ENCODE measurements at places on chromosomes 12 and 14.

GRCh38 chr12:53735-54730 lies 12.5 kb upstream of the IQSEC3 start:
- no peak for DNase-seq

- no peak for DNase-seq
Observed at GRCh38 chr14:78927261-78927660, 757.1 kb downstream of the NRXN3 start.

DNA sequence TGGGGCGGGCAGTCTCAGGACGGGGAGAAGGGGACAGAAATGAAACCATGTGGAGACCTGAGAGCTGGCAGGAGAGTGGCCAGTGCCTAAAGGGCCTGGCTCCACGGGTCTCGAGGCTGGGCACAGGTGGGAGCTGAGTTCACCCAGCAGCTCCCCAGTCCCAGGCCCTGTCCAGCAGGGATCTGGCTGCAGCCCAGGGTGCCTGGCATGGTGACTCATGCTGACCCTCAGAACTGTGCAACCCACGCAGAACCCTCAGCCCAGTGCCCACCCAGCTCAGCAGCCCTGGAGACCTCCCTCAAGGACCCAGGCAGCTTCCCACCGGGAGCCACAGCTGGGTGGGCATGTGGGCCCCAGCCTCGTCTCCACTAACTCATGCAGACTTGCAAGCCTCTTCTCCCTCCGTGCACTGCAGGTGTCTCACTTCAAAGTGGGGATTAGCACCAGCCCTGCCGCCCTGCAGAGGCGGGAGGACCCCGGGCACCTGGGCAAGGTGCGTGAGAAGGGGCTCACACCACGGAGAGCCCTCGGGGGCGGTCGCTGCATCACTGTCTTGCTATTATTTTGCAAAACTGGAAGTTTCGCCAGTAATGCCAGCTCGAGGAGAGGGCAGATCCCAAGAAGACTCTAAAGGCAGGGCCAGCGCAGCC lies 46.3 kb downstream of the CCNK start:
- DNase-seq: no peak

DNA sequence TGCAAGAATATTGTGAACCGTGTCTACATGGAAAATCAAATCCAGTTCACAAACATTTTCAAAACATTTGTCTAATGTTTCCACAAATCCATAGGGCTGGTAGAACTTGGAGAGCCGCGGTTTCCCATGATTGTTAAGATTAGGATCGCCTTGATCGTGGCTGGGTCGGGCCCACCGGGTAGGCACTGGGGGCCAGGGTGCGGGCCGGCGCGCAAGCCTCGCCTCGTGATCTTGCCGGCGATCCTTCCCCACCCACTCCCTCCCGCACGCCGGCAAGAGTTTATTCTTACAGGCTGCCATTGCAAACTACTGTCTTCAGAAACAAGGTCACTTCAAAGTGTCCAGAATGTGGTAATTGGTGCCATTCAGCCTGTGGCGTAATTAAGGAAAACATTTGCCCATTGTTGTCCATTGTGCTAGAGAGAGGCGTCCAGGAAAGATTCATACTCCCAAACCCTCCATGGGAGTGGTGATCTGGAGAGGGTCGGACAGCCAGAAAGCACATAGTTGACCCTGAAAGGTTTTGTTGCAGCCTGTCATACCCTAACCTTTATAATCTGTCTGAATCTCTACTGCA lies 95.5 kb downstream of the BORCS5 start:
- no peak for DNase-seq

DNA sequence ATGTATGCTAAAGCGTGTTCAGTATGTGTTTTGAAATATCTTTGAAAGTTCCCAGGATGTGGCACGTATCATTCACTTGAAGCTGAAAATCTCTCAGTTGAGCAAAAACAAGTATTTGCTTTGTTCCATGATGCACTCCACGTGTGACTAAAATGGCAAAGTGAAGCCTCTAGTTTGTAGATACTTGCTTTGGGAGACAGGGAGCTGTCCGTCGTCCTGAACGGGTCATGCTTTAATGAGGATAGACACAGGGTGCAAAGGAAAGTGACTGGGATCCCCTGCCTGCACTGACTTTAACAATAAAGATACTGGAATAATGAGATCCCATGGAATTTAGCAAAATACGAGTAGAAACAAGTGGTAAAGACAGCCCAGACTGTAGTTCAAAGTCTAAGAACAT lies 991.4 kb downstream of the NRXN3 start:
- peak; percentile 20 for DNase-seq

DNA sequence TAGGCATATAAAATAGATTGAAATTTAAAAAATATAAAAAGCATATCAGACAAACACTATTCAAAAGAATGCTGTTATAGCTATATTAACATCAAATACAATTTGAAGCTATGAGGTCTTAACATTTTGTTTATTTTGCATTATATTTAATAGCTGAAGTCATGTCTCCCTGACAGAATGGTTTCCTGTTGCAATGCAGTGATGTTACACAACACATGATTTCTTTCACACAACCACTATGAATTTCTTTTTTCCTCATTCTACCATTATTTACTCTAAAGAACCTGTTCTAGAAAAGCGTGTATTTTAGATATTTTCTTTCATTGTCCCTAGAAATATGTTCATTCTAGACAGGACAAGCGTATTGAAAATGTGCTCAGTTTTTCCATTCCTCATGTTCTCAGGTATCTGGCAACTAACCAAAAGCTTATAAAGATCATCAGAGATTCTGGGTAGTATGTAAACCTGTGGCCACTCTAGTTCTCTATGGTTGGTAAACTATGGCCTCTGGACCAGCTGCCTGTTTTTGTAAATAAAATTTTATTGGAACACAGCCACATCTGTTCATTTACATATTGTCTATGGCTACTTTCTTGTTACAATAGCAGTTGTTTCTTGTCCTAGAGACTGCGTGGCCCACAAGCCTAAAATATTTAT lies 183.8 kb downstream of the FOXA1 start:
- DNase-seq: no peak

DNA sequence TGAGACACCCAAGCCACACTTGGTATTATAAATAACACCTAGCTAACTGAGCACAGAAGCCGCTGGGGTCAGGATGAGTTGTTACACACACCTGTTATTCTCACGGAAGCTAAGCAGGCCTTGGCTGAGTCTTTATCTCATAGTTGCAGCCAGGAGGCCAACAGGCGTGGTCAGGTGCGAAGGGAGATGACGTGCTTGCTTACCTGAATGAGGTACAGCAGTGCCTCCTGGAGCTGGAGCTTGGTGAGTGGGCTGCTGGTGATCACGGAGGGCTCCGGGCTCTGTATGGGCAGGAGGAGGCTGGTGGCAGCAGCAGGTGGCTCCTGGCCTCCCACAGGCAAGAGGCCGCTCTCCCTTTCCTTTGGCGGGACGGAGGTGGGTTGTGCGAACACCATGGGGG lies 30.4 kb upstream of the CACNA2D4 start:
- DNase-seq: no peak

- no peak for DNase-seq
Observed at GRCh38 chr12:69354556-69355187, 4.9 kb upstream of the YEATS4 start.

- DNase-seq: no peak
Observed at GRCh38 chr12:104568935-104569334, 112.2 kb downstream of the CHST11 start.

GRCh38 chr14:72573725-72574417 lies 320.0 kb downstream of the DPF3 start:
- no peak for DNase-seq

GRCh38 chr12:105072888-105073488 lies 11.3 kb downstream of the ALDH1L2 start:
- no peak for DNase-seq

DNA sequence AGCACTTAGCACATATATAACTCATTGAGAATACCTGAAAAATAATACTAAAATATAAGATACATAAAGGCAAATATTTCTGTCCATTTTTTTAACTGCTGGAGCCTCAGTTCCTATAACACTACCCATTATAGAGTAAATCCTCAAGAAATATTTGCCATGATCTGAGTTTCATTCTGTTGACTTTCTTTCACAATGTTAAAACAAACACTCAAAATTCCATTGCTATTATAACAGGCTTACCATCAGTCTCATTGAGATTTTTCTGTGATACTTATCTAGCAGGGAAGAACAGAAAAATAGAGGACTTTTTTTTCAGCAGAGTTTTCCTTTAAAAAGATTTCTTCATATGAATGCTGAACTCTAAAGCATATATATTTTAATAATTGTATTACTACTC lies 24.5 kb downstream of the LMO3 start:
- no peak for DNase-seq

GRCh38 chr12:67382241-67382871 lies 113.2 kb downstream of the CAND1 start:
- DNase-seq: no peak

GRCh38 chr12:90327793-90328743 lies 619.4 kb upstream of the ATP2B1 start:
- DNase-seq: no peak

DNA sequence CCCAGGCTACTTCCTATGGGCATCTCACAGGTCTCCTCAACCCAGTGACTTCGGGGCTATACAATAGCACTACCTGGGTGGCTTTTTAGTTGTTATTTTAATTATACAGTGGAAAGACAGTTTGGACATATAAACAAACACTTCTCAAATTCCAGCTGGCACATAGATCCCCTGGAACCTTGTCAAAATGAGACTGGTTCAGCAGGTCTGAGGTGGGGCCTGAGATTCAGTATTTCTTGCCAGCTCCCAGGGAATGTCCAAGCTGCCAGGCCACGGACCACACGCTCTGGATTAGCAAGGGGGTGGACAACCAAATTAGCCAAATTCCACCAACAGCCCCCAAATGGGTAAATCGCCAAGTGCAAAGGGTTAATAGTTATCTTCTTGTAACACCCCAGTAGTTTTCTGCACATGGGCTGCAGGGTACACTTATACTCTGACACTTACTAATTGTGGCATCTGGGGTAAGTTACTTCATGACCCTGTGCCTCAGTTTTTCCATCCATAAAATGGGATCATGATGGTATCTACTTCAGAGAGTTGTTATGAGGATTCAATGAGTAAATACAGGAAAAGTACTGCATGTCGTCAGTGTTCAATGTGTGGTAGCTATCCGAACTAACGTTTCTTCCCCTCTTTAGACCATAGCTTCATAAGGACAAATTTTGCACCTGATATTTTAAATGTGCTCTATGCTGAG lies 789.4 kb upstream of the TBX3 start:
- no peak for DNase-seq

GRCh38 chr14:70096866-70097265 lies 91.9 kb downstream of the SLC8A3 start:
- DNase-seq: no peak

DNA sequence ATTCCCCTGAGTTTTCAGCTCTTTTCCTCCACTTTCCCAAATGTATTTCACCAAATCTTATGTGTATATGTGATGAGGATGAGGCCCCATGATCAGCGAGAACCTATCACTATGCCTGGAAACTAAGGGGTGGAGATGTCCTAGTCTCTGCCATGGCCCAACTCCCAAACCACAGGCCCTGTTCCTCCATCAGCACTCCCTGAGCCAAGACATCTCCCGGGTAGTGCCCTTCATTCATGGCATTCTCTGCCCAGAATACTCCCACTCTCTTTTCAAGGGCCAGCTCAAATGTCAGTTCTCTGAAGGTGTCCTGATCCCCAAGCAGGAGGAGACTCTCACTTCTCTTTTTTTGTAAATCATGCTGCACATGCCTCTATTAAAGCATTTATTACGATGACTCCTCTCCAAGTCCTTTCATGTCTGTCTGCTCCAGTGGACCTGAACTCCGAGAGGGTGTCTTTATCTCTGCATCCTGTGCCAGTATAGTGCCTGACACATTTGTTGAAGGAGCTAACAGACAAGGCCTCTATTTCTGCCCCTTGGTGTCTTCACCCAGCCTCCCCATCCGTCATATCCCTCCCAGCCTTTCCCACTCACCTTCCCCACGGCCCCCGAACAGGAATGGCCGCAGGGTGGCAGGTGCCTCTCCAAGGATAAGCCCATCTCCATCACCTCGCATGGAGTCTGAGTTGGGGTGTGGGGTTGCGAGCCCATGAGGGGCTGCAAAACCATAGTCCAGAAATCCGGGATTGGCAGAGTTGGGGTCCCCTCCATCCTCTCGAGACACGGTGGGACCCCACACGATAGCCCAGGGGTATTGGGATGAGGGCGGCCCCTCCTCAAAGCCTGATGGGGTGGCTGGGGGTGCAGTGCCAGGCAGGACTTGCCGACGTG lies 3.7 kb downstream of the PIANP start:
- DNase-seq: peak; percentile 50

GRCh38 chr14:94770251-94770749 lies 387 bp upstream of the GSC start:
- DNase-seq: no peak
